ENCODE measurements at places on chromosomes 4 and X. TPM values are rescaled to one million over a fixed set of nuclear protein-coding genes. Genes with fewer than 3 reads are reported as not detected.

Gene BEX1
- total RNA-seq, result 1.0 TPM

Gene PAGE2B
- 1.2 TPM for total RNA-seq

Gene PPP1R3F
- total RNA-seq, result 9.7 TPM

Gene HPGD
- 3.4 TPM for total RNA-seq

Gene RBMXL3
- total RNA-seq, result not detected

Gene NUDT10
- not detected for total RNA-seq

Gene TCEAL6
- total RNA-seq, result not detected

Gene NAT8L
- total RNA-seq, result 0.11 TPM

- DNase-seq, result no peak
These were observed 412.2 kb downstream of the PPP3CA start for GRCh38 chr4:100935090-100935489.

GRCh38 chrX:46235778-46236177 lies 309.4 kb downstream of the ZNF674 start:
- no peak for DNase-seq

DNA sequence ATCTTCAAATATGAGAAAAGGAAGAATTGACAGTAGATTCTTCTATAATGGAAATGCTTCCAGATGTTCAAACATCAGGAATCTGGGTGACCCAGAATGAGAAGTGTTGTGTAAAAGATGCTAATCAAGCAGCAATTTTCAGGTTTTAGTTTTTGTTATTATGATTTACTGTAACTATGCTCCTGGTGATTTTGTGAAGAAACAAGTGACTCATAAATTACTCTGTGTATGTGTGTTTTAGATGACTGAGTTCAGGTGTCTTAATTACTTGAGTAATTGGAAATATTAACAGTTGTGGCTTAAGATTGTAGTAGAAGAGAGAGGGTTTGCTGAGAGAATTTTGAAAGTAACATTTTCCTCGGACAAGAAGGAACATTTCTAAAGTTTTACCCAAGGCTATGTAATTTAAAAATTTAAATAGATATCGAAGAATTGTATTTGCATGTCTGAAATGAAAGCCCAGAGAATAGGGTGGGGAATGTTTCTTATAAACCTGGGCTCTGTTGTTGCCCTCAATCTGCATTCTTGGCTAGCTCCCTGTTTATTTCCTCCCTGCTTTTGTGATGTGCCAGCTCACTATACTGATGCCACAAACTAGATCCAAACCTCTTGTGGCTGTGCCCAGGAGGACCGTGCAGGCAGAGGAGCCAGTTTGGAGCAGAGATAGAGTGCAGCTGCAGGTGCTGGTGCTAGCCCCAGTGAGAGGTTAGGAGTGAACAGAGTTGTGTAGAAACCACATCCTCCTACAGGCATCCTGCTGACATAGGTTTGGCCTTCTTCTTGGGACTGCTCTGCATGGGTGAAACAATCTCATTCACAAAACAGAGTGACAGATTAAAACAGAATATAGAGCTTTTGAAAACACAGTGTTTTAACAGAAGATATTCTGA lies 25.4 kb upstream of the TNIP3 start:
- DNase-seq, result peak; percentile 78

GRCh38 chrX:4925911-4926310 lies 1212.5 kb upstream of the PRKX start:
- no peak for DNase-seq

DNA sequence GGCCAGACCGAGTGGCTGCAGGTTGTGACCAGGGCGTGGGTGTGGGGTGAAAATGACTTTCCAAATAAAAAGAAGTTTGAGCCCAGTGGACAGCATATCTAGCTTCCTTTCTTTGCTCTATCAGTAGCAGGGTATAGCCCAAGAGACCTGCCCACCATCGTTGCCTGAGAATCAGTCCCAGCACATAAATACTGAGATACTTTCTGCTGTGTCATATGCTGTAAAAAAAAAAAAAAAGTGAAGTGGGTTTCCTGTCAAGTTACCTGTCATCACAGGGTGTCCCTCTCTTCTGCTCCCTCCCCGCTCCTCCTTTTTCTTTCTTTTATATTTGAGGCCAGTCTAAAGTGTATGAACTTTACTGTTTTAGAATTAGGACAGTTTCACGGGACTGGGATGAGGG lies 330.3 kb upstream of the BOD1L1 start:
- no peak for DNase-seq

- DNase-seq, result no peak
These were observed 70.8 kb downstream of the TBCK start for GRCh38 chr4:106245176-106245575.

DNA sequence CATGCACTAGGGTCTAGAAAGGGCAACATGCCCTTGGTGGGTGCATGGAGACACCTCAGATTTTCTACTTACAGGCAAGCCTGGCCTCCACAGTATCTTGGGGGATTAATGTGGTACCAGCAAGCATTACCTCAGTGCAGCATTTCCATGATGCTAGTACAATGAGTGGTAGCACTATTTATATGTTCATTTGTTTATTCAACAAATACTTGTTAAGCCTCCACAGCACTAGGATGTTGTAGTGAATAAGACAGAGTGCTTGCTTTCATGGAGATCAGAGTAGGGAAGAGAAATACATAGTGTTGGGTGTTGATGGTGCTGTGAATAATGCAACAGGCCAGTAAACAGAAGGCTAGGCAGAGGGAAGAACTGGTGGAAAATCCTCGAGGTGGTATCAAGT lies 133.4 kb downstream of the KLHL8 start:
- DNase-seq, result no peak

DNA sequence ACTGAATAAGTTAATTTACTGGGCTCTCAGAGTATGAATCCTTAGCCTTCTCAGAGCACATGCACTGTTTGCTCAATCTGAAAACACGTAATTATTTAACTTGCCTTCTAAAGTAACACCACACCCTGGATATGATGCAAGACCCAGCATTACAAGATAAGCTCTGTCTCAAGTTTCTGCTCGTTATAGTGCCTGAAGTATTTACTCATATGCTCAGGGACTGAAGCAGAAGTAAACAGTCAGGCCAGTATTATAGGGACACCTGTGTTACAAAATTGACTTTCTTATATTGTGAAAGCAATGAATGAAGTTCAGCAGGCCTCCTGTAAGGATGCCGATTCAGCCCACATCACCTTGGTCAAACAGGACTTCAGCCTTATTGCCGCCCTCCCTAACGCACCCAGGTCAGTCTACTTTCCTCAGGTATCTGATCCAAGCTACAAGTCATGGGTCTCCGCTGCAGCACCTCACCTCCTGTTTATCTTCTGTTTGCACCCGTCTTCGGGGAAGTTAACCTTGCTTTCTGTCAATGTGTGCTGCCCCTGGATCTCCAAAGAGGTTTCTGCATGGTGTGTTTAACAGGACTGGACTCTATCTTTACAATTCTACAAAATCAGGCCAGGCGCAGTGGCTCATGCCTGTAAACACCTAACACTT lies 42.8 kb upstream of the KLF3 start:
- no peak for DNase-seq

GRCh38 chr4:6504900-6505496 lies 32.6 kb upstream of the PPP2R2C start:
- no peak for DNase-seq

DNA sequence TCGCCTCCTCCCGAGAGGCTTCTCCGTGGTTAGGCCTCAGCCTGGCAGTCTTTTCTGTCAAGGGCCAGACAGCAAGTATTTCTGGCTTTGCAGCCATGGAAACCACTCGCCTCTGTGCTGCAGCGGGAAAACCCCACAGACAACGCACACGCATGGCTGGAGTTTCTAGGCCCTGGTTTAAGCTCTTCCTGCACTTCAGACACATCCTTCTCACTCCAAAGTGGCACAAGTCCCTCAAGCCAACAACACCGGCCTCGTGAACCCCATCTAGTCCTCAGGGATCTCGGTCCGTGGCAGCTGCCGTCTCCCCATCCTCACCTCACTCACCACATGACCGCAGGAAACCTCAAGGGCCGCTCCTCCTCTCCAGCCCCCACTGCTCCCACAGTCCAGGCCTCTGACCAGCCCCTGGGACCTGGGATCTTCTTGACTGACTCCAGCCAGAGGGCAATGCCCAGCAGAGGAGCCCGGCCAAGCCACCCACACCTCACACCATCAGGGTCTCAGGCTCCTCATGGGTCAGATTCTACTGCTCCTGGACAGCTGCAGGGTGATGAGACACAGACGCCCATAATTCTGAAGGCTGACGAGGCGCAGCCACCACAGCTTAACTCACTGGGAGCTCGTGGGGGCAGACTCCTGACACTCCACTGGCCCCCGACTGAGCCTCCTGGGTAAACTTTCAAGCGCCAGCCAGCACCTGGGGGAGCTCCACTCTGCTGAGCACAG lies 21.7 kb downstream of the LETM1 start:
- DNase-seq, result no peak

DNA sequence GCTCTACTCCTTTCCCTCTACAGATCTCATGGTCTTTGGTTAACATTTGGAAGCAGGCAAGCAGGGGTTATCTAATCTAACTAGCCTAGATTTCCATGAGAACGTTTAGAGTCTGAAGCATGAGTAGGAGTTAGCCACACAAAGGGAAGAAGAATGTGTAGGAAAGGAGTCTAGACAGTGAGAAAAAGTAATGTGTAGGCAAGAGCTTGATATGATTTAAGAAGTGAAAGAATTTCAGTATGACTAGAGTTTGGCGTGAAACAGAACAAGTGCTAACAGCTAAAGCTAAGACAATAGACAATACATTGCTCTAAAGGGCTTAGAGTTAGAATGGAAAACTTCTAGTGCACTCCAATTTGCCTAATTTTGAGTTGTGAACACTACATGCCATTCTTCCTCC lies 10.8 kb downstream of the CXCL8 start:
- DNase-seq, result no peak

DNA sequence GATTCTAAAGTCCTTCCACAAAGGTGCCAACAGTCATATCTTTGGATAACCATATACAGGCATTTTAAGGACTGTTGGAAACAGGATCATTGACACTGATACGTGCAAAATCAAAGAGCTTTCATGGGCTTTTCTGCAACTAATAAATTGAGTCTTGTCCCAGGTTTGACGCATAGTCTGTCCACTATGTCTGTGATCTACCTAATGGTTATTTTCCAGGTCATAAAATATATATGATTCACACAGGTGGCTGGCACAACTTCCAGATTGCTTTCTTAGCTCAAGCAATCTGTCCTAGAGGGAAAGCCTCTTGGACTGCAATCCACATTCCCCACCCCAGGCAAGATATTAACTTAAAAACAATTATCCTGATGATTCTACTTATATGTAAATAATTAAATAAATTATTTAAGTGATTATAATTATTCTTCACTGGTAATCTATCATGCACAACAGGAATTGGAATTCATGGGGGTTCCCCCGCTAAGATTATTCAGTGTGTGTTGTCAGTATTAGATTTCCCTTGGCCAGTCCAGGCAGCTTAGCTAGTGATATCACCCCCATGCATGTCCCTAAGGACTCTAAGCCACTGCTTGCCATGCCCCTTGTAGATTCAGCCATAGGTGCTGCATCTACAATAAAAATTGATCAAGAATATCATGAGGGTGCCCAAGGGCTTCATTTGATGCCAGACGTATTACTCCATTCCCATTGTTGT lies 97.8 kb downstream of the TLL1 start:
- no peak for DNase-seq

- no peak for DNase-seq
These were observed 38.3 kb downstream of the SYTL5 start for GRCh38 chrX:38044701-38045100.

DNA sequence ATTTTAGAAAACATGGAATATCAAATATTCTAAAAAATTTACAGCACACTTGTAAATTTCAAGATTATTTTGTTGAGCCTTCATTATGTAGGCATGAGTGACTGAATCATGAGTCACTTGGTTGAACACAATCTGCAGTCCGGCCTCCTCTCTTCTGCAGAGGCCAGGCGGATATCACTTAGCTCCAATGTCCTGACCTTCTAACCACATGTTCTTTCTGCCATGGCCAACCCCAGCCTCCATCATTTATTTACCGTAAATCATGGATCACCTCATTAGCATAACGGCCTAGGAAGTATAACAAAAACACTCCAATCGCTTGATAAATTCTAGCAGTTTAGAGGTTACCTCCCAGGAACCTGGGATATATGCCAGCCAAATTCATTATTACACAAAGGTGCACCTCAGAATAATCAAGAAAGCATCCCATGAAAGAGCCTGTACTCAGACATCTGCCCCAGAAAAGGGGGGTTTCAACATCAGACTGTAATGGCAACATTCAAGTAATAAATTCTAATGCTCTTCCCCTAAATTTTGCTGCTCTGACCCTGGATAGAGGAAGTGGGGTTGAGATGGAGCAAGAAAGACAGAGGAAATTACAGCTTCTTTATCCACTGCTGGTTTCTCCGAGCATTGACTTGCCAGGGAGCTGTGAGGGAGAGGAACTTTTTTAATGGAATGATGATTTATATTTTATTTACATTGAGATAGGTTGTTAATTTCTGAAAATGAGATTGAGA lies 2153.6 kb upstream of the AGA start:
- no peak for DNase-seq

DNA sequence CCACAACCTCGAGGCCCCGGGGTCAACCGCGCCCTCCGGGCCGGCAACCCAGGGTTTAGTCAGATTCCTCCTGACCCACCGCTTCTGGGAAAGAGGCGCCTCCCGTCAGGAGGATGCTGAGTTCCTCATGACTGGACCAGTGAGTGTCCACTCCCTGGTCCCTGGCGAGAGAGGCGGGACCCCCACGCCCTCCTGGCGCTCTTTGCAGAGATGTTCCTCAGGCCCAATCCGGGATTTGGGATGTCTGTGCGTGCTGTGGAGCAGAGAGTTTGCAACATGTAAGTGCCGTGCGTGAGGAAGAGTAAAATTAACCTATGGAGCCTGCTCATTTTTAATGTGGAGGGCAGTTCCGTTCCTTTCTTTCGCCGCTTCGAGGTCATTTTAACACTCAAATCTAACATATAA lies 824 bp upstream of the UGDH start:
- no peak for DNase-seq

GRCh38 chrX:69015564-69016292 lies 149.5 kb downstream of the PJA1 start:
- no peak for DNase-seq

- DNase-seq, result no peak
These were observed 456.4 kb downstream of the DACH2 start for GRCh38 chrX:86604607-86605006.

DNA sequence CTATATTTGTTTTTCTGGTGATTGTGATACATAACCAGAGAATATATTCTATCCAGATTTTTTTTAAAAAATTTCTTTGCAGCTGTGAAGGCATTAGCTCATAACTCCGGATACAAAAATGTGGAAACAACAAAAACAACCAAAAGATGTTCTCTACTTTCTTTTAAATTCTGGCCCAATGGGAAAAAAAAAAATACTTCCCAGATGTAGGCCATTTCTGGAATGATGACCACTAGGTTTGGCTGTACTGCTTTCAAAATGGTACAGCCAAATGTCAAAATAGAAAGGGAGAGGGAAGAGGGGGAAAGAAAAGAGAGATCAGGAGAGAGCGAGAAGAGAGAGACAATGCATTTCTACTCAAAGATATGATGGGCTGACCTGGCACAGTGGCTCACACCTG lies 14.6 kb downstream of the ANOS1 start:
- DNase-seq, result no peak
